ENCODE measurements at places on chromosomes 2 and 18.

GRCh38 chr18:13501543-13501887, 224.8 kb downstream of the FAM210A start:
- no peak for DNase-seq

DNA sequence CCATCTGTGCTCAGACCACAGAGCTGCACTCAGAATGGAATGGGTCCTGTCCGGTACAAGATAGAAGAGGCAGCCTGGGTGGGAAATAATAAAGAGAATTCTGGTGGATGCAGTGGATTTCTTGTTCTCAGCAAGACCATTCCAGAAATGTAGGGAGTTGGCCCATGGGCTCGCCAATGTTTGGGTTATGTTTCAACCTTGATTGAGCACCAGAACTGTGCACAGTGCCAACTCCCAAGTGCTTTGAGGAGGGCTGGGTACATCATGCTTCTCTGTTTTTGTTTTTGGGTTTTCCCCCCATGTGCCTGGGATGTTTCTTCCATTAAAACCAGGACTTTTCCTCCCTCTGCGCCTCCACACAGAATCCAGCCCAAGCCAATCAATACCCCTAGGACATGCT, 304.1 kb downstream of the TNS1 start:
- DNase-seq = no peak

DNA sequence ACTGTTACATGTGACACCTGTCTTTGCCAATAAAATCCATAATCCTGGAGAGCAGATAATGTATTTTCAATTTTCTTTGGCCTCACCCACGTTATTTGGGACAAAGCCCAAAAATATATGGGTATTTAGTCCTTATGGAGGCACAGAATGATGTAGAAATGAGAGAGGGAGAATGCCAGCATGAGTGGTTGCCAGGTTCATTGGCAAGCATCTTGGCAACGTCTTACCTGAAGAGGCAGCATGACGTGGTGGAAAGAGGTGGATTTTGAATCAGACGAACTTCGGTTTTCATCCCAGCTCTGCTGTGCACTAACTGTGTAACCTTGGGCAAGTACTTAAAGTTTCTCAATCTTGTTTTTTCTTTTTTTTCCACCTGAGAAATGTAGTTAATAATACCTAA, 969.6 kb upstream of the PIK3C3 start:
- no peak for DNase-seq

GRCh38 chr2:118223511-118223991, 135.3 kb downstream of the INSIG2 start:
- DNase-seq = no peak

DNA sequence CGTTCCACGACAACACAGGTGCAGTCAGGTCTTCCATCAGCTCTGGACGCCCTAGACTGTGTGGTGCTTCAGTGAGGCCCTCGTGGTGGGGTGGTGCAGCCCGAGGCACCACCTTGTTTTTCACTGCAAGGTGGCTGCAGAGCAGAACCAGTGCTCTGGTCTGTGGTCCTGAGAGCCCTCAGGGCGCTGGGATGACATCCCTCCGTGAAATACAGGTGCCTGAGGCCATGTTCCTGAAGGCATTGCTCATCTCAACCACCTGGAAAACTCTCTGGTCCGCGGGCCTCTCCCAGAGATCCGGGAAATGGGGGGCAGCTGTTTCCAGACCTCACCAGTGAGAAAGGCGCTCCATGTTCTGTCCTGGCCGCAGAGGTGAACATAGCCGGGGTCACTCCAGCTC, 119.2 kb downstream of the ACOXL start:
- no peak for DNase-seq
